ENCODE measurements at places on chromosomes 1 and 21.

DNA sequence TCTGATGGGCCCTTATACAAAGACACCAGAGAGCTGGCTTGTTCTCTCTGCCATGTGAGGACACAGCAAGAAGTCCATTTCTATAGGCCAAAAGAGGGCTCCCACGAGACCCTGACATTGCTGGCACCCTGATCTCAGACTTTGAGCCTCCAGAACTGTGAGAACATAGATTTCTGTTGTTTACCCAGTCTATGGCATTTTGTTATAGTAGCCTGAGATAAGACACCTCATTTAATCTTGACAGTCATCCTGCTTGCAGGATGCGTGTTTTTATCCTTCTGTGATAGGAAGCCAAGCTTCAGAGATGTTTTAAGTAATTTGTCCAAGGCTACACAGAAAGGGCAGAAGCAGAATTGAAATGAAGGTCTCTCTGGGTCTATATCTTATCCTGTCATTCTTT is 138.8 kb upstream of the HOOK1 start:
- DNase-seq = no peak

DNA sequence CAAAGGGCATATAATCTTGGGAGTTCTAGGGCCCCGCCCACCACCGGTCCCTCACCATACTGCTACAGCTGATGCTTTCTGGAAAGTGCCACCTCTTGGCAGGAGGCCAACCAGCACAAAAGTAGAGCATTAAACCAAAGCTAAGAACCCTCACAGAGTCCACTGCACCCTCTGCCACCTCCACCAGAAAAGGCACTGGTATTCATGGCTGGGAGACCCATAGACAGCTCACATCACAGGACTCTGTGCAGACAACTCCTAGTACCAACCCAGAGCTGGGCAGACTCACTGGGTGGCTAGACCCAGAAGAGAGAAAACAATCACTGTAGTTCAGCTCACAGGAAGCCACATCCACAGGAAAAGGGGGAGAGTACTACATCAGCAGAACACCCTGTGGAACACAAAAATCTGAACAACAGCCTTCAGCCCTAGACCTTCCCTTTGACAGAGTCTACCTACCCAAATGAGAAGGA is 10.8 kb downstream of the THEM4 start:
- DNase-seq = no peak

DNA sequence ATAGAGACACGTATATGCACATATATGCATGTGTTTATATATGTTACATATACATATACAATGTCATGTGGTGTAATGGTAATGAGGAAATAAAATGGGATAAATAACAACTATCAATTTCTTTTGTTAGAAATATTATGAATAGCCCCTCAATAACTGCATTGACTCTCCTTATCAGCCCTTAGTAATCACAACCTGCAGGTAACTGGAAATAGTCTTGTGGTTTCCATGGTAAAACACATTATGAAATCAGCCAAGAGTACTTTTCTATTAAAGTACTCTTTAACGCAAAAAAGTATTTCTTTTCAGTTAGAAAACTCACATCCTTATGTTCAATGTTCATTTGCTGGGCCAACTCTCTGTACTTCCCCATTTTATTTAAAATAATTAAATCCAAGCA is 105.8 kb downstream of the KCNT2 start:
- no peak for DNase-seq

- DNase-seq = no peak
Observed at GRCh38 chr1:26582053-26582835, 52.7 kb downstream of the RPS6KA1 start.

DNA sequence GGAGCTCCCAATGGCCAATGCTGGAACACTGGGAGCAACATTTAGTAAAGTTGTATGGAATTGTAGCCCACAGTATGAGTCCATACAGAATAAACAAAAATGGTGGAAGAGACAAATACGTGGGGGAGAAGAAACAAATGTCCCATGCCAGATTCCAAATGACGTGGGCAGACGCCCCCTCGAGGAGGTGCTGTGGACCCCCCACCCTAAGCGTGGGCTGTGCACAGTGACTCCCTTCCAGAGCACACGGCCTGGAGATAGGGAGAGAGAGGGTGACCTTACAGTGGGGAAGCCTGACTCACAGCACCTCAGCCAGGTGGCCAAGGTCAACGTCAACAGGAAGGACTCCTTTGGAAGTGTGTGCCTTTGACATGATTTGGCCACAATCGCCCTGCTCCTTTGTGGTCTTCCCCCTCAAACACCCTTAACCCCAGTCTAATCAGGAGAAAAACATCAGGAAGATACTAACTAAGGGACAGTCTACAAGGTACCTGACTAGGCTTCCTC is 13.7 kb upstream of the PDE9A start:
- no peak for DNase-seq

Measured in GM12891 (cell line).